Endothelial cell (in vitro differentiated cells): ENCODE measurements at places on chromosomes 3 and 15.

- no peak for DNase-seq
Measured at GRCh38 chr3:17078926-17079465, 194.2 kb downstream of the PLCL2 start.

- DNase-seq, result no peak
Measured at GRCh38 chr15:53034767-53035245, 244.7 kb upstream of the ONECUT1 start.

DNA sequence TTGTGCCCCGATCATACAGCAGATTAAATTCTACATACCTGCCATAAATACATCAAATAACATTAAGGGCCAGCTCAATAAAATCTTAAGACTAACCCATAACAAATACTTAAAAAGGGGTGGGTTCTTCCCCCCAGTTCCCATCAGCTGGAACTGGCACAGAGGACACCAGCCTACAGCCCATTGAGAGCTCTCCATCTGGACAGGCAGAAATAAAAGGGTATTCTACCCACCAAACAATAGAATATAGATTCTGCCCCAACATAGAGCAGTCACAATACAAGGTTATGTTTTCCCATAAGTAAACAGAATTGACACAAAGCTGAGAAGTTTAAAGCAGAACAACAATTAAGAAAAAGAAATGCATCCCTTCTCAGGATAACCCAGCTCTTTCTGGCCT lies 11.9 kb downstream of the CPOX start:
- DNase-seq, result no peak

GRCh38 chr15:63551400-63551799 lies 45.8 kb upstream of the FBXL22 start:
- DNase-seq, result no peak

DNA sequence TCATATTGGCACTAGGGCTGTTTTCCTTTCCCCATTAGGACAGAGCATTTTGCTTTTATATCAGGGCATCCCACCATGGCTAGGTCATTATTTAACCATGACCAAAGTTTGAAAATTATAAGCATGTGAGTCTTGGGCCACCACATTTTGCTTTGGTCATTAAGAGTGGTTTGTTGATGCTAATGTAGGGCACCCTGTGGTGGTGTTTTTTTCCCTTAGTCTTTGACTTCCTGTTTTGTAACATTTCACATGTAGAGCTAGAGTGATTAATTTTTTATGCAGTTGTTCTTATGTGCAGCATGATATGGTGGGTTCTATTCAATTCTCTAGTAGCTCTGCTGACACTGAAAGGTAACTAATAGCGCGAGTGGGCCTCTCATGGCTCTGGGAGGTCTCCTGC lies 249.6 kb upstream of the ROBO1 start:
- no peak for DNase-seq

DNA sequence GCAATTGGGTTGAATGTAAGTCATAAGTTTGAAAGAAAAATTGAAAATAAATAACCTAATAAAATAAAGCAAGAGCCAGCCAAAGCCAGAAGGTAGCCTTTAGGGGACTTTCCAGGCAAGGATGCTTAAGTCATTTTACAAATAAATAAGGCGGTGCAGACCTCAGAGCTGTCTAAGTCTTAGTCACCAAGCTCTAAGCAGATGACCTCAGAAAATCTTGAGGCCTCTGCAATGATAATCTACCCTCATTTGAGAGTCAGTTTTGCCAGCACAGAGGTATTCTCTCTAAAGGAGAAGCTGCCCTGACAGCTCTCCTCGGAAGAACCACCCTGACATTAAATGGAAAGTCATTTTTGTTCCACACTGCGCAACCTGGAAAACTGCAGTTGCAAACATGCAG lies 113.9 kb downstream of the OXNAD1 start:
- DNase-seq, result no peak
